Heart left ventricle (tissue), 16 donors: ENCODE measurements at places on chromosomes 3 and 15. TPM values are rescaled to one million over a fixed set of nuclear protein-coding genes. Genes with fewer than 3 reads are reported as not detected.

MORC1 gene
- not detected for polyA plus RNA-seq

DNA sequence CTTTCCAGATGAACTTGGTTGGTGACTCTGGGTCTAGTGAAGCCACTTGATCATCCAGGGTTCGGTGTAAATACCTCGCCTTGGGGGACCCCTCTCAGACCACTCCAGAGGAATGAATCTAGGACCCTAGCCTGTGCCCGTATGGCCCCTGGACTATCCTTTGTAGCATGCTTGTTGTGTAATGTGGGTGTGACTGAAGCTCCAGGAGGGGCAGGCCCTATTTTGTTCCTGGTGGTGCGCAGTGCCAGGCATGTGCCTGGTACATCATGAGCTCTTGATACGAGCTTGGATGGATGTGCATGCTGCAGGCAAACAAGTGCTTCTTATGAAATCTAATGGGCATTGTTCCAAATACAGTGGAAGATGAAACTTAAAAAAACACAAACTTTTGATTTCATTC is 82.8 kb downstream of the EBLN2 start:
- DNase-seq, result peak; percentile 64

- DNase-seq, result no peak
These were observed 46.7 kb upstream of the CCDC50 start for GRCh38 chr3:191282251-191283185.

DNA sequence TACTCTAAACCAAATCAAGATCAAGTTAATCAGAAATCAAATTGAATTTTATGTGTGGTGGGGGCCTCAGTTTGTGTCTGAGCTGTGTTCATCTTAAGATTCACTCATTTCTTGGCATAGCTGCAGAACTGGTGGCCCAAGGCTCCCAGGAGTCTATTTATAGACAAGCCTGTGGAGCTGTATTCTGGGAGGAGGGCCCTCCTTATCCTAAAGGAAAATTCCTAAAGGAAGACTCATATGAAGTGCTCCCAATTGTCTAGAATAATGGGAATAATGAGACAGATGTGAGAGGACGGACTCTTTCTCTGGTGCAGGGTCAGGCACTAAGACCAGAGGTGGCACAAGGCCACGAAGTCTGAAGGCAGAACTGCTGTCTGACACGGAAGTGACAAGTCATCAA is 38.9 kb downstream of the C3orf85 start:
- no peak for DNase-seq

FMN1 gene
- polyA plus RNA-seq, result 0.91 TPM

GRCh38 chr3:64351713-64352638 is 126.7 kb upstream of the PRICKLE2 start:
- no peak for DNase-seq

GRCh38 chr3:106552351-106553043 is 683.7 kb upstream of the CBLB start:
- no peak for DNase-seq

- no peak for DNase-seq
These were observed 184.8 kb downstream of the MECOM start for GRCh38 chr3:169478566-169479313.

CCDC33 gene
- 0.08 TPM for polyA plus RNA-seq

MAP3K13 gene
- polyA plus RNA-seq, result 10.1 TPM

DNA sequence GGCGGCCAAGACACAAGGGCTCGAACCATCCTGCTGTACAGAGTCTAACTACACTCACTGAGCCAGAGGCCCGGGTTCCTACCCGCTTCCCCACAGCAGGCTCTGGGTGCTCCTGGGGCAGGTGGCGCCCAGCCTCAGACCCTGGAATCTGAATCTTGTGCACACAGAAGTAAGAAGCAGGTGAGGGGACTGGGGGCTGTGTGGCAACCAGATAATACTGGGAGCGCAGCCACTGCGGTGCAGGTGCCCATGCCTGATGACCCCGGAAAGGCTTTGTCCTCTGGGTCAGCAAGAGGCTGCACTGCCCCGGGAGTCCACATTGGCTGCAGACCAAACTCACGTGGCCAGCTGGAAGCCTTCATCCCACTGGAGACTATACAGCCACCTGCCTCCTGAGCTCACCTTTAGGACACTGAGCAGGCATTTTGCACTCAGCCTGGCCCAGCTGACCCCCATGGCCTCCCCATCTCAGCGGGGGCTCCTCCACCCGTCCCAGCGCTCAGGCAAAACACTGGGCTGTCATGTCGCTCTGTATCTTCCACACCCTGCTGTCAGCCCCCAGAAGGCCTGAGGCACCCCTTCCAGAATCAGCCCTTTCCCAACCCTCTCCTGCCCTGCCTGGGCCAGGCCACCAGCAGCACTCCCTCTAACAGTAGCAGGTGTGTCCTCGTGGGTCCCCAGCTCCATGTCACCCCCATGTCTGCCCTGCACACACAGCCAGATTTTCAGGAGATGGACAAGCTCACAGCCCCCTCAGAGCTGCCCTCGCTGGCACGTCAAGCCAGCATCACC is 101.0 kb upstream of the IQSEC1 start:
- peak; percentile 11 for DNase-seq

GRCh38 chr3:13066236-13066635 is 7.0 kb downstream of the IQSEC1 start:
- no peak for DNase-seq

GRCh38 chr3:172449466-172450149 is 1.4 kb upstream of the GHSR start:
- no peak for DNase-seq

DNA sequence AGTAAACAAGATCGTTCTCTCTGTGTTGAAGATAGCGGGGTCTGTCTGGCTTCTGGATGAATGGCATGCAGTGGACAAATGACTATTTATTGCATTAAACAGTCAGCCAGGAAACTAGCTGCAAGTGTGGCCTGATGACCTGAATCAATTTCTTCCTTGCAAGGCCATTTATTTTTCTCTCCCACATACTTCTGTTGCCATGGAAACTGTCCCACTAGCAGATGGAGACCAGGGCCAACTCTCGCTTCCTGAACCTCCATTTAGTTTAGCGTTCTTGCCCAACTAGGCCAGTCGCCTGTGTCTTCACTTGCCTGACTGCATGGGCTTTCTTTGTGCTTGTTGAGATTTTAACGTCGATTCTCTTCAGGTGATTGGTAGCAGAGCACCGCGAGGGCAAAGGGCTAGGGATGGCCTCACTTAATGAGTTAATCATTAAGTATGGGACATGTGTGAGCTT is 27.6 kb downstream of the LMCD1 start:
- peak; percentile 50 for DNase-seq

RAD51 gene
- 0.15 TPM for polyA plus RNA-seq

AZI2 gene
- polyA plus RNA-seq, result 37.7 TPM

GRCh38 chr15:78110096-78110495 is 17.7 kb downstream of the SH2D7 start:
- DNase-seq, result no peak

DNA sequence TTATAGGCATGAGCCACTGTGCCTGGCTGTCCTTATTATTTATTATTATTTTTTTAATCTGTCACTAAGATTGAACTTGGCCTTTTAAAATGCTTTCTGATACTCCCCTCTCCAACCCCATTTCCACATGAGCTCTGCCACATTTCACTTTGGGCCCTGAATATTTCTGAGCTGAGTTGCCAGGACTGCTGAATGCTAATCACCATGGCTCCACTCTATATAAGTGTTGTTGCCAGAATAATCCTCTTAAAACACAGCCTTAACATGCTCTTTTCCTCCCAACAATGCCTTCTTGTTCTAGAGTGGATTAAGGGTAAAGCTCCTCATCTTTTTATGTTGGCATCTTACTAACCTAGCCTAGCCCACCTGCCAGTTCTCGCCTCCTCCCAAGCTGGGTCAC is 124.4 kb downstream of the PDZRN3 start:
- DNase-seq, result no peak

- no peak for DNase-seq
These were observed 4.8 kb downstream of the RASGRP1 start for GRCh38 chr15:38559636-38560307.

DNA sequence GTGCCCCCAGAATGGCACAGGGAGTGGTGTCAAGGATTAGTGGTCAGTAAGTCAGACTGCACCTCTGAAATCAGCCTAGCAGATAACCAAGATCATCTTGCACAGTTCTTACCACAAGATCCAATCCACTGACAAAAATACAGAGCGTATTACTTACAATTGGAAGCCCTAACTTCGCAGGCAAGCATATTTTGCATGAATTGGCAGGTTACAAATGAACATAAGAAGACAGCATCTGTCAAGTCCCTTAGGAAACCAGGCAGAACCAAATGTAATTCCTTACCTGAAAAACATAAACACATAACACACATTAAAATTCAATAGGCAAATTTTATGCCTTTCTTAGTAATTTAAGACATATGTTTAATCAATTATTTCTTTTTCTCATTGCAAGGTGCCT is 293.4 kb downstream of the MAGI1 start:
- no peak for DNase-seq

DNA sequence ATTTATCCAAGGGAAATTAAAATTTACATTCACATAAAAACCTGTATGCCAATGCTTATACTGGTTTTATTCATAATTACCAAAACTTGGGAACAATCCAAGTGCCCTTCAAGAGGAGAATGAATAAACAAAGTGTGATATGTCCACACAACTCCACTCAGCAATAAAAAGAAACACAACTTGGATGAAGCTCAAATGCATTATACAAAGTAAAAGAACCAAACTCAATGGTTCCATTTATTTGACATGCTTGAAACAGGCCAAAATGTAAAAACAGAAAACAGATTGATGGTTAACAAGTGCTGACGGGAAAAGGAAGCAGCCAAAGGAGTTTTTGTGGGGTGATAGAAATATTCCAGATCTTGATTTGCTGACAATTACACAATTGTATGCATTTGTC is 23.5 kb downstream of the OCA2 start:
- DNase-seq, result no peak

GRCh38 chr3:126718561-126719445 is 14.8 kb downstream of the CHCHD6 start:
- DNase-seq, result no peak

C2CD4B gene
- 1.3 TPM for polyA plus RNA-seq

DNA sequence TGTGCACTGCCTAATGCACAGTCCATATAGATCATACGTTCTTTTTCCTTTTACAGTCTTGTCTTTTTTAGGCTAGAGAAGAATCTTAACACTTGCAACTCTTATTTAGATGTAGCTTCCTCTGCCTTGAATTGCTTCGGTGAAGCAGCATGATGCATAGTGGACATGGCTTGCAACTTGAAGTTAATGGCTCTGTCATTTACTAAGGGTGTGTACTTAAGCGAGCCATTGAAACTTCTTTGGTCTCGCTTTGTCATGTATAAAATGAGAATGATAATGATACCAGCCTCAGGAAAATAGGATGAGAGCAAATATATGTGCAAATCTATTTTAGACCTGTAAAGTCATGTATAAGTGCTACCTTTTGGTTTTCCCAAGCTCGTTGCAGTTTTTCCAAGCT is 147.4 kb downstream of the GHSR start:
- no peak for DNase-seq

- DNase-seq, result no peak
These were observed 223.5 kb upstream of the UBE2E2 start for GRCh38 chr3:22979581-22979980.

ERICH6 gene
- polyA plus RNA-seq, result not detected

GRCh38 chr3:81295906-81296577 is 465.4 kb downstream of the GBE1 start:
- no peak for DNase-seq

DNA sequence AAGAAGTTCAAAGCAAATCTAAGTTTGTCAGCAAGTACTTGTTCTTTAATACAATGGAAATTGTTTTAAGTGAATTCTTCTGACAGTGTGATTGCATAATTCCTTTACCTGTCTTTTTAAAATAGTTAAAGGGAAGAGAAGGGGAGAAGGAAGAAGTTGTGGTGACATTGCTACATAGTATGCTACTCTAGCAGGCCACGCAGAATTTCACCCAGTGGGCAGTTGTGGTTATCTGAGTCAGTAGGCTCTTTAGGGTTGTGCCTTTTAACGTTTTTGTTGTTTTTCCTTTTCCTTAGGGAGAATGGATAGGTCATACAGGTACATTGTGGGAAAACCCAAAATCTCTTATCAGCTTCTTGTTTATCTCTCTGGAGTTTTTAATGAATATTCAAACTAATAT is 40.4 kb downstream of the KIF15 start:
- DNase-seq, result no peak

SST gene
- polyA plus RNA-seq, result not detected

MAP6D1 gene
- polyA plus RNA-seq, result not detected

GRCh38 chr3:43215663-43216275 is 70.6 kb upstream of the SNRK start:
- no peak for DNase-seq

CCR1 gene
- 1.6 TPM for polyA plus RNA-seq

SECISBP2L gene
- 18.5 TPM for polyA plus RNA-seq

RBPMS2 gene
- polyA plus RNA-seq, result 238 TPM

RNF7 gene
- polyA plus RNA-seq, result 197 TPM

- no peak for DNase-seq
These were observed 103.8 kb upstream of the ADPGK start for GRCh38 chr15:72887376-72887775.

DNA sequence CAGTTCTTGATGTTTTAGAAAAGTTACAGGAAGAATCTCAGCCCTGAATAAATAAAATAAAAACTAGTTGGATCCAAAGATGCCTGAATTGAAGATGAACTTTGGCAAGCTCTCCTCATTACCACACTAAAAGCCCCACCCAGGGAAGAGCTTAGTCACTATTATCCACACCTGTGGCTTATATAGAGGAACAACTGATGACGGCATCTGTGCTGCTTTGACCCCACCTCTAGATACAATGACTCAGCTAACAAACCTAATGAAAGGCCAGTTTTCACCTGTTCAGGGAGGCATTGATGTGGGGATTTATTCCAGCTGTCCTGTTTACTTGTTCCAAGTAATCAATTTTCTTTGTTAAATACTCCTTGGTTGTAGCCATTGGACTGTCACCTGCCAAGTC is 604.7 kb upstream of the EPHA6 start:
- DNase-seq, result no peak

- DNase-seq, result no peak
These were observed 15.7 kb upstream of the DYNC1LI1 start for GRCh38 chr3:32586356-32586755.

DNA sequence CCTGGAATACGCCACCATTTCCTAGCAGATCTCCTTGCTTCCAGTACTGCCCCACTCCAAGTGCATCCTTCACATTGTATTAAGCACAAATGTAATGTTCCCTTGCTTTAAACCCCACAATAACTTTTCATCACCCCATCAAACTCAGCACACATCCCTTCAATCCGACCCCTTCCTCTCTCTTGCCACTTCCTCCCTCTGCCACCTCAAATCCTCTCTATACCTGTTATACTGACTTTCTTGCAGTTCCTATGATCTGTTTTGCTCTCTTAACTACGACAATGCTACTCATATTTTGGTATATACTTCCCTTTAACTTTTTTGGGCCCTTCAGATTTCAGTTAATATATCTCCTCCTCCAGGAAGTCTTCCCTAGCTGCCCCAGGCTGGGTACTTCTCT is 14.1 kb downstream of the PARL start:
- DNase-seq, result no peak

- peak; percentile 79 for DNase-seq
These were observed 152.9 kb downstream of the ATP10A start for GRCh38 chr15:25710184-25710583.

- peak; percentile 38 for DNase-seq
These were observed 25.6 kb upstream of the FAM174B start for GRCh38 chr15:92681141-92681631.

GRCh38 chr15:76235186-76235826 is 76.0 kb downstream of the ETFA start:
- no peak for DNase-seq

GRCh38 chr3:41176596-41176995 is 22.7 kb upstream of the CTNNB1 start:
- no peak for DNase-seq

- DNase-seq, result no peak
These were observed 101.0 kb upstream of the IGSF10 start for GRCh38 chr3:151561878-151562277.
